ENCODE measurements at places on chromosomes 5 and 9.
A peak's percentile ranks its signal among the peaks of the same experiment; 100 is the strongest.

DNA sequence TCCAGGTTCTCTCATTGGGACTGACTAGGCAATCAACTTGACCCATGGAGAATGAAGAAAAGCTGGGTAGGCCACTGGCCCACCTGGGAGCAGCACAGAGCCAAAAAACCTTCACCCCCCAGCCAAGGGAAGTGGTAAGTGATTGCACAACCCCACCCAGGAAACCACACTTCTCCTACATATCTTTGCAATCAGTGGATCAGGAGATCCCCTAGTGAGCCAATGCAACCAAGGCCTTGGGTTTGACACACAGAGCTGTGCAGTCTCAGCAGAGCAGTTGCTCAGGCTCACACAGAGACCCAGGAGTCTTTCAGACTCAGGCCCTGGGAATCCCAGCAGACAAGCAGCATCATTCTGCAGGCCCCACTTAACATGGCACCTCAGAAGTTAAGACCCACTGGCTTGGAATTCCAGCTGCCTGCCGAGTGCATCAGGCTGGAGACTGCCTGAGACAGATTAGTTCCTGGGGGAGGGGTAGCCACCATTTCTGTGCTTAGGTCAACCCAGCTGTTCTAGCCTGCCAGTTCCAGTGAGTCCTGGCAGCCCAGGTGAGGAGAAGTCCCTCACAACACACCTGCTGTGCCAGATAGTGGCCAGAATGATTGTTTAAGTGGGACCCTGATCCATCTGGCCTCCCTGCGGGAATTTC, 136.4 kb downstream of the SAXO1 start:
- H3K4me1 ChIP-seq, result peaks cover 15% of the 10 kb centered on the region
- peak; percentile 54 for DNase-seq
- H3K27me3 ChIP-seq, result peaks cover 10% of the 10 kb centered on the region
- no peak overlapping the region for H3K4me3 ChIP-seq

- DNase-seq, result no peak
- H3K27ac ChIP-seq, result peak overlapping the region; percentile 1
- no peak overlapping the region for H3K4me3 ChIP-seq
- peaks cover 60% of the 10 kb centered on the region for H3K36me3 ChIP-seq
Observed at GRCh38 chr9:120402741-120403542, 177.0 kb downstream of the CDK5RAP2 start.

DNA sequence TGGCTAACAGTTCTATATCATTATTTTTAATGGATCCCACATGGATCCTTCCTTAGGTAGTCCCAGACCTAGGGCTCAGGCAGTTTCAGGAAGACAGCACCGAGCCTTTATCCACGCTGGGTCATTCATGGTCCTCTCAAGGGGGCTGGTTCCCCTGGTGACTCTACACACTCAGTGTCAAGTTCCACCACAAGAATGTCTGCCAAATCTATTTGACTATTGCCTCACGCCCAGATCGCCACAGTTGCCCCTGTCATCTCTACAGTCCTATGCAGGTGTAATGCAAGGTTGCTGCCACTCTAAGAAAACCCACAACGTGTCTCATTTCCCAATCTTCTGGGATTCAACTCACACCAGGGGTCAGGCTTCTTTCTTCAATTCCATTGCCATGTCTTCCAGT, 8.0 kb upstream of the ZNF366 start:
- no peak overlapping the region for H3K27ac ChIP-seq
- H3K4me1 ChIP-seq, result no peaks in the 10 kb centered on the region
- H3K4me3 ChIP-seq, result no peak overlapping the region
- DNase-seq, result no peak
- H3K36me3 ChIP-seq, result no peaks in the 10 kb centered on the region

- no peak overlapping the region for H3K4me3 ChIP-seq
- peaks cover 39% of the 10 kb centered on the region for H3K36me3 ChIP-seq
- DNase-seq, result no peak
- no peaks in the 10 kb centered on the region for H3K27me3 ChIP-seq
Observed at GRCh38 chr9:20603524-20604268, 18.6 kb downstream of the MLLT3 start.

- no peak overlapping the region for H3K4me3 ChIP-seq
- no peaks in the 10 kb centered on the region for H3K4me1 ChIP-seq
- H3K27ac ChIP-seq, result no peak overlapping the region
- H3K36me3 ChIP-seq, result no peaks in the 10 kb centered on the region
- no peaks in the 10 kb centered on the region for H3K27me3 ChIP-seq
Observed at GRCh38 chr5:79493596-79494345, 20.2 kb downstream of the HOMER1 start.

- no peak overlapping the region for H3K4me3 ChIP-seq
- H3K36me3 ChIP-seq, result peaks cover 2% of the 10 kb centered on the region
- no peak overlapping the region for H3K27ac ChIP-seq
- no peak for DNase-seq
Observed at GRCh38 chr5:158511454-158511853, 588.3 kb downstream of the EBF1 start.

- H3K36me3 ChIP-seq, result no peaks in the 10 kb centered on the region
- peaks cover 5% of the 10 kb centered on the region for H3K27me3 ChIP-seq
- no peak overlapping the region for H3K4me3 ChIP-seq
- H3K27ac ChIP-seq, result no peak overlapping the region
- no peaks in the 10 kb centered on the region for H3K4me1 ChIP-seq
- no peak for DNase-seq
Observed at GRCh38 chr5:36675282-36675681, 68.9 kb downstream of the SLC1A3 start.

DNA sequence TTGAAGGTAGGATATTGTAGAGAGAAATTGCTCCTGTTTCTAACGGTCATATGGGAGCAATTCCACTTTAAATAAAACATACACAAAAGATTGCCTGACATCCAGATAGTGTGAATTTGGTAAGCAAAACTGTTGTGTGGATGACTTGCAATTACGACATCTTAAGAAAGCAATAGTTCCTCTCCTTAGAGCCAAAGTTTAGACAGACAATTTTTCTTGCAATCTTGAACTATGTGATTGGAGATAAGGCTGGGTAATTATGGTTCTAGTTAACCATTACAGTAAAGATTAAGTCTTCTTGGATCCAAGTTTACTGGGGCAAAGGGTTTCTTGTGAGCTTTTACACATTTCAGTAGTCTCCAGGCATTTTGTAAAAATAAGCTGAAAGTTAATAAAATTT, 1080.6 kb upstream of the CDH6 start:
- H3K27me3 ChIP-seq, result no peaks in the 10 kb centered on the region
- H3K4me1 ChIP-seq, result no peaks in the 10 kb centered on the region
- no peaks in the 10 kb centered on the region for H3K36me3 ChIP-seq
- DNase-seq, result no peak
- no peak overlapping the region for H3K27ac ChIP-seq

DNA sequence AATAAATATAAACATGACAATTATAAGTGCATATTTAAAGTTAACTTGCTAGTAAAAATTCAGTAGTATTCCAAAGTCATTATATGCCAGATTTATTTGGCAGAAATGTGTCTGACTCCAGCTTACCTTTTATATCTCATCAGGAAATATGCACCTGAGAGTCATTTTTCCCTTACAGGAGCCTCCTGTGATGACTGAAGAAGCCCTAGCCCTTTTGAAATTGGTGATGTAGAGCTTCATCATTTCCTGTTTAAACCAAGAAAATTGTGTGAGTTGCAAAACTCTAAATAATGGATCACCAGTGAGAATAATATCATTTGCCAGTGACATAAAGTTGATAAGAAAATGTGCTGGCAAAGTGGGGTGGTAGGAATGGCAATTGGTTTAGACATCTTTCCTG, 42.1 kb upstream of the CTNND2 start:
- no peak overlapping the region for H3K4me3 ChIP-seq
- no peaks in the 10 kb centered on the region for H3K36me3 ChIP-seq
- no peak for DNase-seq
- no peaks in the 10 kb centered on the region for H3K27me3 ChIP-seq

GRCh38 chr5:168649306-168649705, 70.1 kb upstream of the PANK3 start:
- H3K4me1 ChIP-seq, result no peaks in the 10 kb centered on the region
- peaks cover 7% of the 10 kb centered on the region for H3K27me3 ChIP-seq
- no peak overlapping the region for H3K4me3 ChIP-seq
- no peak overlapping the region for H3K27ac ChIP-seq
- H3K36me3 ChIP-seq, result no peaks in the 10 kb centered on the region
- no peak for DNase-seq

- no peak for DNase-seq
- H3K27me3 ChIP-seq, result no peaks in the 10 kb centered on the region
- H3K27ac ChIP-seq, result no peak overlapping the region
Observed at GRCh38 chr9:115770521-115770920, 383.1 kb upstream of the PAPPA start.

GRCh38 chr9:119101048-119101447, 268.2 kb downstream of the BRINP1 start:
- H3K4me1 ChIP-seq, result no peaks in the 10 kb centered on the region
- DNase-seq, result no peak
- no peaks in the 10 kb centered on the region for H3K27me3 ChIP-seq
- no peak overlapping the region for H3K4me3 ChIP-seq

DNA sequence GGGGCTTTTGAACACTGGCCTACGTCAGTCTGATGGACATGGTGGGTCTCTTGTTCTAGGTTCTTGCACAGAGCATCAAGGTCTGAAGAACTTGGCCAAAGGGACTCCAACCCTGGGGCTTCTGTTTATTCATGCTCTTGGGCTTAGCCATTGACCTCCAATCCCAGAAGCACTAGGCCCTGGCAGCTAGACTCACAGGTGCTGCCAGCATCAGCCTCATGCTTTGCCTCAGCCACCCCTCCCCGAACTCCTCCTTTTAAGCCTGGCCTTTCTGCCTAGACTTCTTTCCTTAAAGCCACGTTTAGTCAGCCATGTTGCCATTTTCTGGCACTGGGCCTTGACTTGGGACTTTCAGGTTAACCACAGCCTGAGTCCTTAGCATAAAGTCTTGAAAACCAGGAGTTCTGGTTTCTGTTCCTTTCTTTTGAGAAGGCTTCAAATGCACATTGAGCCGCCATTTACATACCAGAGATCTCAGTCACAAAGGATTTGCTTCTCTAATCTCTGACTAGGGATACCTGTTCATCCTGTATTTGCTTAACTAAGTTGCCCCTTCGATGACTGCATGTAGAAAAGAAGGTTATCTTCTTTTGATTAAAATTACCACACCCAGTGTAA, 54.7 kb downstream of the ANGPTL2 start:
- DNase-seq, result no peak
- no peak overlapping the region for H3K4me3 ChIP-seq
- no peaks in the 10 kb centered on the region for H3K27me3 ChIP-seq
- no peak overlapping the region for H3K27ac ChIP-seq
- peaks cover 10% of the 10 kb centered on the region for H3K36me3 ChIP-seq
- no peaks in the 10 kb centered on the region for H3K4me1 ChIP-seq

DNA sequence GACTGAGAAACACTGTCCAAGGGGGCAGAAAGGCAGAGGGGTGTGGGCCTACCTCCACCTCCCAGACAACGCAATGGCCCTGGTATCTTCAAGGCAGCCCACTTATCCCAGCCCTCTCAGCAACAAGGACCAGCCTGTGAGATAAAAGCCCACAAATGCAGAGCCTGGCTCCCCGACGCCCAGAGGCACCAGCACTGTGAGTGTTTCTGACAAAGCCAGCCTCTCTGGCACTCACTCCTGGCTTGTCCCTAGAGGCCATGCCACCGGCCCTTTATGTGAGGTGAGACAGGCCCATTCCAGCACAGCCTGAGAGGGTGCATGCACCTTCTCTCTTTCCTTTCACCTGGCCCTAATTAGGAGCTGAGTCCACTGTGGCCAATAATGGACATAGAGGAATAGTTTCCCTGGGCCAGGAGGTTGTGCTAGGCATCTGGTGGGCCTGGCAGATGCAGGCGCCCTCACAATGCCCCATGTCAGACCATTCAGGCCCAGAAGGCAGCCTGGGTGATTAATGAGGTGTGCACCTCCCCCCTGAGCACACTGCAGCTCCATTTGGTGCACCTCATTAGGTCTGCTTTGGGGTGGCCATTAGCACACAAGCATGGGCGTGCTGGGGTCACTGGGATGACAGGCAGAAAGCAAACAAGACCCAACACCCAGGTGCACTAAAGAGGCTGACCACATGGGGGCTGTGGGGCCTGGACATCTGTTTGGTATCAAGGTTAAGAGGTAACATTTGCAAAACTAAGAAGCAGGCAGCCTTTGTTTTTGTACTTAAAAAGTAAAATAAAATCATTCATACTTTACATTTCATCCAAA, 176.0 kb downstream of the MED10 start:
- no peak overlapping the region for H3K27ac ChIP-seq
- no peaks in the 10 kb centered on the region for H3K27me3 ChIP-seq
- no peaks in the 10 kb centered on the region for H3K36me3 ChIP-seq
- no peaks in the 10 kb centered on the region for H3K4me1 ChIP-seq

GRCh38 chr5:44320188-44320587, 69.0 kb downstream of the FGF10 start:
- H3K4me3 ChIP-seq, result no peak overlapping the region
- no peaks in the 10 kb centered on the region for H3K36me3 ChIP-seq
- no peaks in the 10 kb centered on the region for H3K27me3 ChIP-seq
- H3K4me1 ChIP-seq, result no peaks in the 10 kb centered on the region

- no peaks in the 10 kb centered on the region for H3K36me3 ChIP-seq
- no peak for DNase-seq
- no peak overlapping the region for H3K4me3 ChIP-seq
- no peak overlapping the region for H3K27ac ChIP-seq
Observed at GRCh38 chr5:168642019-168642418, 62.9 kb upstream of the PANK3 start.

DNA sequence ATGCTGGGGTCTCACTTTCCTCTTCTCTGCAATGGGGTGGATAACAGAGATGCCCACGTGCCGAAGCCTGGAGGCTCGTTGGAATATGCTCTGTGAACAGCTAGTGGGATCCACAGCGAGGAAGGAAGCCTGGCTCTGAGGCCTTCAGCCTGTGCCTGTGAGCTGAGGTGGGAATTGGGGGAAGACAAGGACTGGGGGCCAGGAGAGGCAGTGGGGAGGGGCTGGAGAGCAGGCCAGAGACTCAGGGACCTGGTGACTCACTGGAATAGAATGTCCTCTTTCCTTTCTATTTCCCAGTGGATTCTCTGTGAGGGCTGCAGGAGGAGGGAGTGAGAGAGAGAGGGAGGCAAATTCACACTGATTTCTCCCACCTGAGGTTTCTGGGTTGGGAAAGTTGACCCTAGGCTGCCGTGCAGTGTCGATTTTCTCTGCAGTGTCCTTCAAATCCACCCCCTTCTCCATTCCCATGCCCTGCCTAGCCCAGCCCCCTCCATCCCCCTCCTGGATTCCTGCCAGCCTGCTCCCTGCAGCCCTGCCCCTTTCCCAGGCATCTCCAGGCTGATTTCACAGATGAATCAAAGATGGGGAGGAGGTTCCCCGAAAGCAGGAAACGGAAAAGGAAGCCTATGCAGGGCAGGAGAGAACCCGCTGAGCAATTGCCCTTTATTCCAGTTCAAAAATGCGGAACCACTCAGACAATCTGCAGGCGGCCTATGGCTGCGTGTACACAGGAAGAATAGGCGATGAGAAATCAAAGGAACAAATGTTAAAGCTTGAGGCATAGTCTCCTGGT, 1.4 kb upstream of the SPAAR start:
- no peak for DNase-seq
- H3K27ac ChIP-seq, result peak overlapping the region; percentile 58
- H3K4me1 ChIP-seq, result peaks cover 45% of the 10 kb centered on the region
- no peaks in the 10 kb centered on the region for H3K36me3 ChIP-seq

- H3K4me1 ChIP-seq, result peaks cover 1% of the 10 kb centered on the region
- no peak overlapping the region for H3K4me3 ChIP-seq
- DNase-seq, result no peak
- no peak overlapping the region for H3K27ac ChIP-seq
- peaks cover 22% of the 10 kb centered on the region for H3K36me3 ChIP-seq
Observed at GRCh38 chr5:37037840-37038239, 161.3 kb downstream of the NIPBL start.
